Fibroblast of the conjunctiva (primary cell): ENCODE measurements at places on chromosomes 12 and 14.

DNA sequence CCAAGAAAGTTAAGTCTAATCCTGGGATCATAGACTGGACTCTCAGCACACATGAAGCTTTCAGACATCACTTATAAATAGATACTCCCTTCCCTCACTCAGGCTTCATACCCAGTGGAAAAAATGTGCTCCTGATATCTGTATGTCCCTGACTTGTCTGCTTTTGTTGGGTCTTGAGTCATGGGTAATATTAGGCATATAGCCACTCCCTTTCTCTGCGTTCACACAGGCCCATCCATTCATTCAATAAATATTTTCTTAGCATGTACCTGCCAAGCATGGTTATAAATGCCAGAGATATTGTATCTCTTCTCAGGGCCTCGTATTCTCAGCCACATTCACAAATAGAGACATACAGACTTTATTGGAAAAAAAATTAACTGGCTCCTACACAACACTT is 43.5 kb downstream of the COX16 start:
- no peak for DNase-seq

DNA sequence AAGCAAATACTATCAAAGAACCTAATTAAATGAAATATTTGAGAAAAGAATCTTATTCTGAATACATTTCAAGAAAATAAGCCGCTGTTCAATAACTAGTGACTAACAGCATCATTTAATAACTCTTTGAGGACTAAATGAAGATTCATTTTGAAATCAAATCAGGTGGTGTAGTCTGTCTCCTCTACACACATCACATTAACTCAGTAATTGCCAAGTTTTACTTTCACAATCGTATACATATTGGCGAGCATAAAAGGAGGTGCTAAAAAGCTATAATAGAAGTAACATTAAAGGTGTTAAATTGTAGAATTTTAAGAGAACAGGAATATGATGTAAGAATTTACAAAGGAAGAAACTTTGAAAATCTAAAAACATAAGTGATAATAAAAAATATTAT is 185.1 kb downstream of the MDGA2 start:
- DNase-seq = no peak

DNA sequence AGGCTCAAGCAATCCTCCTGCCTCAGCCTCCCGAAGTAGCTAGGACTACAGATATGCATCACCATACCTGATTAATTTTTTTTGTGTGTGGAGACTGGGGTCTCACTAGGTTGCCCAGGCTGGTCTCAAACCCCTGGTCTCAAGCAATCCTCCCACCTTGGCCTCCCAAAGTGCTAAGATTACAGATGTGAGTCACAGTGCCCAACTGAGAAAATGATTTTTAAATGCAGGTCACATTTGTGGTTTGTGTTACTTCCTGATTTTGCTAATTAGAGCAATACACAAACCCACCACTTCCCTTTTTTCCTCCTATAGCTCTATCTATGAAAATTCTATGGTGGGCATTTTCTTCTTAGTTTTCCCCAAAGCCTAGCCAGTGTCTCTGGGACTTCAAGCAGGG is 45.5 kb upstream of the TMEM263 start:
- no peak for DNase-seq

DNA sequence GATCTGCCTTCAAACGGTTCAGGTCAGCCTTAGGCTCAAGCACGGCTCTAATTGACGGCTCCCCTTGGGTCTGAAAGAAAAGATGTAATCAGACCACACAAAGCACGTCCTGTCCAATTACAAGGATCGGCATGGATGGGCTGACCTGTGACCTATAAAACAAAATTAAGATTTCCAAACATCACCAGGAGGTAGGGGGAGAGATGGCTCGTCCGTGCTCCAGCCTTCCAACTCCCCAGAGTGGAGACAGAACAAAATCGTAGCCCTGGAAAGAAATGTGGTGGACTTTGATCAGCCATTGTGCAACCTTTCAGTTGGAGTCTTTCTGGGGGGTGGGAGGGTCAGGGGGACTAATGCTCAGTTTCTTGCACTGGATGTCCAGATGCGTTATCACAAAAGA is 226.6 kb upstream of the DIO3 start:
- no peak for DNase-seq

GRCh38 chr12:127327986-127328385 is 939.0 kb upstream of the TMEM132C start:
- DNase-seq = no peak

DNA sequence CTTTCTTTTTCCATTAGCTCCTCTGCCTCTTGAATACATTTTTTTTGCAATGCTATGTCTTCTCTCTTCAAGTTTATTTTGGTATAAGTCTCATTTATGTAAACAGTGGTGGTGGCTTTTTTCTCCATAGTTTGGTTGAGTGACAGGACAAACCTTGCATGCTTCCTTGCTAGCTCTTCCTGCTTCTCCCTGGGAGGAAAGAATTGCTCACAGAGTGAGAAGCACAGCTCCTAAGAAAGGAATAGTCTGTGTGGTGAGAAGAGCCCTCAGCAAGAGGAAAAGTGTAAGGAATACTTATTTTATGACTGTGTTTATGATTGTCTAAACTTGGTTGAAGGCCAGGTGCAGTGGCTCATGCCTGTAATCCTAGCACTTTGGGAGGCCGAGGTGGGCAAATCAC is 11.5 kb downstream of the CCDC175 start:
- no peak for DNase-seq

DNA sequence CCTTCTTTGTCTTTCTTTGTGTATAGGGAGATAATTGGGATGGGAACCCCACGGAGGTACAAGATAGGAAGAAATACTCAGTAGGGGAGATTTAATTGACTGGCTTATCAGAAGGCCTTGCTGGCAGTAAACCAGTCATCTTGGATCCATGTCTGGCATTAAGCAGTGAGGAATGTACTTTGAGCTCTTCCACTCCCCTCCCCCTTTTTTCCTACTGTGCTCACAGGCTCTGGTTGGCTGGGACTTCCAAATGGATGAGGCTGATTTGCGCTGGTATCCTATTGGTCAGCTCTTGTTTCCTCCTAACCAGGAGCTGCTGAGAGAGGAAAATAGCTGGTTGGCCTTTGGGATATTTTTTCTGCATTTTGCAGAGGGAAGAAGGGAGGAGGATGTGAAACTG is 24.7 kb downstream of the NGDN start:
- no peak for DNase-seq

- no peak for DNase-seq
These were observed 5.6 kb downstream of the MSI1 start for GRCh38 chr12:120363274-120363855.

DNA sequence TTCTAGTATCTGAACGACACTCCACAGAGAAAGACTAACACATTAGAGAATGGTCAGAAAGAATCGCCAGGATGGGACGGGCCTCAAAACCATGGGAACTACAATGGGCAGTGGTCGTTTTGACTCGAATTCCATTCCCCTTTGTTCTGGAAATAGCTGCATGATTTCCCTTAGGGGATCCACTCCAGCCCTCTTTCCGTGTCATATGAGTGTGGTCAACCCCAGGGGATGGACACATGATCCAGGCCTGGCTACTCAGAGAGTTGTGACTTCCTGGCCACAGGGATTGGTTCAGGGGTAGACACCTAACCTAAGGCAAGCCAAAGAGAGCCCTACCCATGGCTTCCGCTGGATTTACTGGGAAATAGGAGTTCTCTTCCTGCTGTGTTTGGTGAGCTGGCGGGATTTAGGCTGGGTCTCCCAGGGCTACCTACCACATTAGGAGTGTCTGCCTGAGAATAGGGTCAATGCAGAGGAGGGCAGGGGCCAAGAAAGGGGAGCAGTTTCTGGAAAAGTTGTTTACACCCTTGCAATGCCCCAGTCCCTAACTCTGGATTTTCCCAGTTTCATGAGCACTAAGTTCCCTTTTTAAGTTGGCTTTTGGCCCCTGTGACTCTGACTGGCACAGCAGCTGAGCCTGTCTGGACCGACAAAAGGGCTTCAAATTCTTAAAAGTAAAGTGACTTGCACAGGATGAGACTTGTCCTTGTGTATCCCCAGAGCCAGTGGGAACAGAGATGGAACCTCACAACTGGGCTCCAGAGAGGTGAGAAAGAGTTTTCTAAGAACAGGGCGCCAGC is 28.1 kb upstream of the GPATCH2L start:
- no peak for DNase-seq

GRCh38 chr14:75591331-75591946 is 13.0 kb downstream of the FLVCR2 start:
- DNase-seq = no peak

GRCh38 chr14:72480464-72481243 is 413.2 kb downstream of the DPF3 start:
- no peak for DNase-seq
